Ascending aorta (tissue), 2 donors: ENCODE measurements at places on chromosomes 2 and 18.

GRCh38 chr2:31079665-31080064 lies 58.6 kb downstream of the GALNT14 start:
- no peak for DNase-seq

- DNase-seq = no peak
Measured at GRCh38 chr18:22044474-22045220, 124.7 kb upstream of the GATA6 start.

GRCh38 chr2:19038071-19039015 lies 320.1 kb downstream of the OSR1 start:
- no peak for DNase-seq

DNA sequence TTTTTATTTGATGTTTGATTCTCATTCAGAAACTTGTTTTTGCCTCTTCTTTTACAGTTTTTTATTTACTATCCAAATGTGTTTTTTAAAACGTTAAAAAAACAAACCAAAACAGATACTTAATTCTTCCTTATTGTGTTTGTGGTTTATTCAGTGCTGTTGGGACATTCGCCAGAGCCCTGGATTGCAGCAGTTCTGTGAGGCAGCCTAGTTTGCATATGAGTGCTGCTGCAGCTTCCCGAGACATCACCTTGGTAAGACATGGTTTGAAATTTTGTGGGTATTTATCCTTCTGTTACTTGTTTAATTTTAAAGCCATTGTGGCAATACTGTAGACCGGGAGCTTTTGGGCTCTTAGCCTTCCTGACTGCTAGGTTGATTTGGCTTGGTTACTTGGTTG lies 91.2 kb downstream of the MTA3 start:
- no peak for DNase-seq

- DNase-seq = no peak
Measured at GRCh38 chr18:79518683-79519128, 123.0 kb downstream of the NFATC1 start.

DNA sequence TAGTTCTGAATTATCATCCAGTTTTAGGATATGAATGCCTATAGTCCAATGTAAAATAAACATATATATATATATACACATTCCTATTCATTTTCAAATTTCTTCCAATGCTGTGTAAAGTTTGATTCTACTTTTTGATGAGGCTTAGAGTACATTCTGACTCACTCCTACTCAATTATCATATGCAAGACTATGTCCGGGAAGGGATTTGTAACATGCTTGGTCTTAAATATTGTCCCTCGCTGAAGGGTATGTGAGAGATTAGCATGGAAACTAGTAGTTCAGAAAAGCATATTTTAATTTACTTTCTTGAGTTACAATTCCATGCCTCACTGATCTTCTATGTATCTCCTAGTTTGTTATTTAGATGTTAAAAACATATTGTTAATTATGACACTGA lies 377.7 kb upstream of the MAP2 start:
- DNase-seq = no peak

GRCh38 chr2:96407041-96407918 lies 71.7 kb downstream of the NCAPH start:
- DNase-seq = peak; percentile 74

GRCh38 chr2:1486670-1487069 lies 73.4 kb downstream of the TPO start:
- no peak for DNase-seq

GRCh38 chr2:33020883-33021282 lies 74.1 kb downstream of the LTBP1 start:
- no peak for DNase-seq

DNA sequence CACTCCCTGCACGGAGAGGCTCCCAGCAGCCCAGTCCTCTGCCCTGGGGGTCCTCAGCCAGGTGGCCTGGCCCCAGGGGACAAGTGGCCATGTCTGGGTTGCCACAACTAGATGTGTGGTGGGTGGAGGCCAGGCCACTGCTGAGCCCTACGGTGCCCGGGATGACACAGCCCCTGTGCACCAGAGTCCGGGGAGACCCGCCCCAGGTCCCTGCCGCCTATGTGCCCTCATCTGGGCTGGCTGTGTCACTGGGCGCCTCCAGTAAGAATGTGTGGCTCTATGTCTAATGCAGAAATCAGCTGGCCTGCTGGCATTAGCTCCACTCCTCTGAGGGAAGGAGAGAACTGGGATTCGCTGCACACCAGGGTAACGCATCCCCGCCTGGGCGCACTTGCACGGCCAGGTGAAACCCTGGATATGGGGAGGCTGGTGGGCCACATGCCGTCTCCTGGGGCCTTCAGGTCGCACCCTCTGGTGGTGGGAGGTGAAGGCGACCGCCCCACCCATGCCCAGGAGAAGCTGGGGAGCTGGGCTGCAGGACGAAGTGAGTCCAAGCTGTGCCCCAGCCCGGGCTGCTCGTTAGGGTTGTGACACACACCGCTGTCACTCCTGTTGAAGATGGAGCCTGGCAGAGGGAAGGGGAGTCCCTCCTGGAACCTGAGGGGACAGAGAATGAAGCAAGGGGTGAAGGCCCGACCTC lies 136.1 kb downstream of the PTGR3 start:
- peak; percentile 62 for DNase-seq
